ENCODE measurements at places on chromosomes 7 and 10.

DNA sequence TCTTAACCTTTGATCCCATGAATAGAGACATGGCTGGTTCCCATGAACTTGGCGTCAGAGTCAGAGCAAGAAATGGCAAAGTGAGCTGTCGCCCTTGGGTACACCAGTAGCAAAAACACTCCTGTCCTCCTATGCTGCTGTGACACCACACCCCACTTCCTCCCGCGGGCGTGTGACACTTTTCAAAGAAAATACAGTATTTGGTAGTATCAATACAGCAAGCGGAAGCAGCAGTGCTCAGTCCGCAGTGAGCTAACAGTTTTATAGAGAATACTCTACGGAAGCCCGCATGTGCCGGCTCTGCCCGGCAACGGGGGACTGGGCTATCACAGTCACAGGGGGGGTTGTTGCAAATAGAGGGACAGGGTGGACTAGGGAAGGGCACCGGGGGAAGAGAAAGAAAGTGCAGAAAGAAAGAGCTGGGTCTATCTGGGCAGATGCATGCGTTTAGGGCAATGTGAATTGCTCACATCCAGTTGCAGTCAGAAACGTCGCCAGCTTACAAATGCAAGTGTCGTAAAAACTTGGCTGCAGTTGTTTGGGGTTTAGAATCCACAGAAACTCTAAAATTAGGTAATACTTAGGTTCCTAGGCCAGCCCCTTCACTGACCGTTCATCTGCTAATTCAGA is 49.8 kb downstream of the PRKCQ start:
- peak; percentile 88 for DNase-seq

DNA sequence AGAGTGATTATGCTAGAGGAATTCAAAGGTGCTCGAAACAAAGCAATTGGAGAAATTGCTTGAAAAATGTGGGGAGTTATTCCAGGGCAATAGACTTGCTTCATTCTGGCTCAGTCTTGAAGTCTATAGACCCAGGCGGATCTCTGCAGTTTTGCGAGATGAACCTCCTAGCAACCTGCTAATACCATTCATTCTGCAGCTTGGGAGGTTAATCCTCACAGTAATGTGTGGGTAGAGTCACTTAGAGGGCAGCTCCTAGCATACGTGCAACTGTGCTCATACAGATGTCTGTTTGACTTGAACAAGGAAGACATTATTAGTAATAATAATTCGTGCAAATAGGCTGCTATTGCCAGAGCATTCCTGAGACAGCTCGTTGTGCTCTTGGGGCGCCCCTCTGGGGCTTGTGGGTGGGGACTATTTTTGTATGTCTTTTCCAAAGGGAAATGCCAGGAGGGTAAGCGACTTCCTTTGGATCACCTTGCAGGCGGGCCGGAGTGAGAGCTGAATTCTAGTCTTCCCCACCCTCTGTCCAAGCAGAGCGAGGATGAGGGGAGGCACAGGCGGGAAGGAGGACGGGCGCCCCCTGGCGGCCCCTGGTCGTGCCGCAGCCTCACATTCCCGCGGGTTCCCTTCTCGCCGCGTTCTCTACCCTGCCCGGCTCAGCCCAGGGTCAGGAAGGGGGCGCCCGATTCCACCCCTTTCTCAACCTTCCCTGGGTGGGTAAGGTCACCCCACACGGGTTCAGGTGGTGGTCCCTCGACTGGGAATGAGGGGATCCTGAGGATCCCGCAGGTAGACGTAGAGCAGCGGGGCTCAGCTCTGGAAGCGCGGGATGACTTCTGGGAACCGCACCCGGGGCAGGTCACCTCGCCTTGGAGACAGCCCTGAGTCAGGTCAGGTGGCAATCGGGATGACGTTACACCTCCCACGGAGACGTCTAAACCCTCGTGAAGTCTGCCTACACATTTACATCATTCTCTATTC is 241.5 kb downstream of the PHTF2 start:
- DNase-seq, result peak; percentile 72

DNA sequence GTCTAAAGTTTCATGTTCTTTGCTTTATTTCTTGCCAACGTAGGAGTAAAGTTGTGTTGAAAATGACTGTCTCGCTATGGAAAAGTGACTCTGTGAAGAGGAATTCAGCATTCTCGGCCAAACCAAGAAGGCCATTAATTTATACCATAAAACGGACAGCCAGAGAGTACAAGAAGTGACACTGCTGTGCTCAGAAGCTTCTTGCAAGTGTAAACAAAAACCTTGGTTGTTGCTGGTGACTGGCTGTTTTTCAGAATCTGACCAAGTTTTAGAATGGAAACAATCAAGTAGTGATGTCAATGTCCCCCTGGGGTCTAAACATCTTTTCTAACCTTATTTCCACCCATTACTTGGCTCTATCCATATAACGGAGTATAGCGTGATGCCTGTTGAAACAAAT is 201.9 kb downstream of the INHBA start:
- DNase-seq, result no peak

DNA sequence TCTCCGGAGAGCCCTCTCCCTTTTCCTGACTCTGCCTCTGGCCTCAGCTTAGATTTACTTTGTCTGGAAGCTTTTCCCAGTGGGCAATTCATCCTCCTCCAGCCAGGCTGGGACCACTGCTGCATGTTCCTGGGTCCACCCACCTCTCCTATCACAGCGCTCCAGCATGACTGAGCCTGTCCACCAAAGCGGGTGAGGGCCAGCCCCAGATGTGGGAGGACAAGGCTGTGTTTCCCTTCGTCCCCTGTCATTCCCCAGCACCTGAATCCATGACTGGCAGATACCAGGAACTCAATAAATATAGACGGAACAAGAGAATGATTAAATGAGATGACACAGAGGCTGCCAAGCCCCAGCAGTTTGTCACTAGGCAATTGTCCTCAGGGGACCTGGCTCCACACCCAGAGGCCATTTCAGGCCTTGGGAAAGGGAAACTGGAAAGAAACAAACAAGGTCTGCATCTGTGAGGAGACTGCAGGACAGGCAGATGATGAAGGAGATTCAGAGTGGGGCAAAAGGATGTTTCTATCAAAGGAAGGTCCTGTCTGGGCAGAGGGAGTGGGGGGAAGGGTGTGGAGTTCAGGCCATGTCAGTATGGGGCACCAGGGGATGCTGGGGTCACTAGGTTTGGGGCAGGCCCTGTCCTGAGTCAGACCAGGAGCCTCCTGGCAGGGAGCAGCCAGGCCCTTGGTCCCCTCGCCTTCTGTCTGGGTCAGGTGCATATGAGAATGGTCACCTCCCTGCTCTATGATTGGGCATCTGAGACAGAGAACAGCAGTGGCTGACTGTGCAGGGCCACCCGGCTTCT is 576.4 kb downstream of the GRID1 start:
- no peak for DNase-seq

GRCh38 chr10:49071160-49071761 is 44.1 kb downstream of the VSTM4 start:
- no peak for DNase-seq

DNA sequence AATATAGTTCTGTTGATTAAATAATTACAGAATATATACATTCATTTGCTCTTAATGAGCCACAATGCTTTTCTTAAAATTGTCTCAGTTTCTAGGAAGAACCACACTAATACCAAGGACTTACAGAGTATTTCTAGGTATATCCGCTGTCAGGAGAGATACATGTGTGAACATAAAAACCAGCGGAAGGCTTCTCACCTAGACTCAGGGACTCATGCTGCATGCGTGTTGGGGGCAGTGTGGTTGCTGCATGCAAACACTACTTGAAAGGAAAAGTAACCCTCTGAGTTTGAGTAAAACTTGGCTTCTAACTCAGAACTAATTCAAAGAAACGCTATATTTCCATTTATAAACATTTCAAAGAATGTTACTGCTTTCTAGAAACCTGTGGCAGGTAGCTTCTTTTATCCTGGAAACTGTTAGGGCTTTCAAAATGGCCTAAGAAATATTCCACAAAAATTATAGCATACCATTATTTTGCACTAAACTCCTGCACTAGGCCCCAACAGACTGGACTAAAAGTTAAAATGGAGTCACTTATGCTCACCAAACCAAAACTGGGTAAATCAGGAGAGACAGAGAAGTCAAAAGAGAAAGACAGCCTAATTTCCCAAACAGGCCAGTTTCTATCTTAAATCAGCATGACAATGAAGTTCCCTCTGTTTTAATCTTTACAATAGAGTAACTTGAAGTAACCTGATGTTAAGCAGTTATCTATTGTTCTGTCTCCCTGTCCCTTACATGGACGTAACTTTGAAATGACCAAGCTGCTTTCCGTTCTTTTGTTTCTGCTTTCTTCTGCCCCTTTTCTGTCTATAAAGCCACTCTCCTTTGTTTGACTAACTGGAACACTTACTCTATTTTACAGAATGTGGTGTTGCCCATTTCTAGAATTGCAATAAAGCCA is 95.2 kb upstream of the FAM133B start:
- peak; percentile 81 for DNase-seq

GRCh38 chr7:157477550-157478212 is 140.9 kb downstream of the DNAJB6 start:
- peak; percentile 51 for DNase-seq

DNA sequence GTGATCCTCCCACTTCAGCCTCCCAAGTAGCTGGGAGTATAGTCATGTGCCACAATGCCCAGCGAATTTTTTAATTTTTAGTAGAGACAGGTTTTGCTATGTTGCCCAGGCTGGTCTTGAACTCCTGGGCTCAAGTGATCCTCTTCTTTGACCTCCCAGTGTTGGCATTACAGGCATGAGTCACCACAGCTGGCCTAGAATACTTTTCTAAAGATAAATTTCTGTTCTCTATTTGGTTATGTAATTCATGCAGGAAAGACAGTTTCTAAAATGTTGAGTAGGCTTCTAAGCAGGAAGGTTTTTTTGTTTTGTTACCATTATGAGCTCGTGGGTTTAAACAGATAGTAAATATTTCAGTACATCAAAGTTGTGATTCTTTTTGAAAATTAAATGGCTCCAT is 5.0 kb downstream of the RBAK start:
- no peak for DNase-seq

GRCh38 chr7:130216750-130217149 is 9.1 kb downstream of the SSMEM1 start:
- no peak for DNase-seq

DNA sequence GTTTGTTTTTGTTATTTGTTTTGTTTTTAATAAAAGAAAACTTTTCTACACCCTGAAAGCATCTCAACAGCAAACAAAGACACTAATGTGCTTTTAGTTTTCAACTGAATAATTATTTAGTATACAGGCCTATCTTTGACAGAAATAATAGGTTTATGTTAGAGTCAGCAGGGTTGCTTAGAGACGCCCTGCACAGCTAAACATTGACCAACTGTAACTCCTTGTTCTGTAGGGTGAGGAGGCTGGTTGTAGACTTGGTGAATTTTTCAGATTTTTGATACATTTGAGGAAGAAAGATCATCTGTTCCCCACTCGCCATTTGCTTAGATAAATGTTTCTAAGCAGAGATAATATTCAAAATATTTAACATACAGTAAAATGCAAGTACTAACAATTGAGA is 103.1 kb downstream of the CALCR start:
- no peak for DNase-seq

GRCh38 chr10:89185658-89186057 is 21.5 kb downstream of the CH25H start:
- DNase-seq, result no peak

GRCh38 chr7:131603932-131604331 is 47.5 kb upstream of the PODXL start:
- no peak for DNase-seq

DNA sequence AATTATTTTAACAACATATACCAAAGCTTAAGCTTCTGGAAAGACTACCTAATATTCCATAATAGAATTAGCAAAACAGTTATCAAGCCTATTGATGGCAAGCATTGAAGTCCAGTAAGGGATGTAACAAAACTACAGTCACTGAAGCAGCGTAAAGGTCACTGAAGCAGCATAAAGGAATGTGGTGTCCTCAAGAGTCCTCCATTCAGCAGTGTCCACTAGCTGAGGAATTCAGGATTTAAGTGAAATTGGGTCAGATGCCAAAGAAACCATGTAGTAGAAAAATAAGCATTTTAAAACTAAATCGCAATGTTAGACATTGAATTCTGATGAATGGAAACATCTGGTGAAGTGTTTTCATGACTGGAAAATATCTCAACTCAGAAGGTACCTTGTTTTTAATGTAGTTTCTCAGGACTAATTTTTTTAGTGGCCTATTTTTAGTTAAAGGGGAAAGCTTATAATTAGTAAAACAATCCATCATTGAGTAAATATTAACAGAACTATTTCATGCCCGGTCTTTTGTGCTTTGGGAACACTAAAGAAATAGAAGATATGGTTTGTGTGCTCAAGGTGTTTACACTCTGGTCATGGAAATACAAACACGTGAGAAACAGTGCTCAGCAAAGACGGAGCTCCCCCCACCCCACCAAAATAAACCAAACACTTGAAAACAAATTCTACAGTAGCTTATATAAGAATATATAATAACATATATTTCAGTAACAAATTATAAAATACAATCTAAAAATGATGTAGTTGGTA is 121.4 kb downstream of the CDK14 start:
- no peak for DNase-seq

DNA sequence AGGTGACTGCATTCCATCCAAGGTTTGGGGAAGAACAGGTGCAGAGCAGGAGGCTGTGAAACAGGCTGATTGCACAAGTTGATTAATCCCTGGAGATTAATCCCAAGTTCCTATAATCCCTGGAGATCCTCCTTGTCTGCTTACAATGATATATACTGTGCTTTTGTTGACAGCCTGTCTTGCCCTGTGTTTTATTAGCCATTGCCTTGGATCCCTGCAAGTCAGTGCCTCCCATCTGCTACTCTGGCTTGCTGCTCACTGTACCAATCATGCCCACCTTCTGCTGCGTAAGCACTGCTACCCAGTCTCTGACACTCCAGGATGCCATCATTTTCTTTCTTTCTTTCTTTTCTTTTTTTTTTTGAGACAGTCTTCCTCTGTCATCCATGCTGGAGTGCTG is 65.4 kb downstream of the ANKRD61 start:
- DNase-seq, result no peak

- DNase-seq, result no peak
Observed at GRCh38 chr7:95027234-95027872, 120.0 kb downstream of the PPP1R9A start.

DNA sequence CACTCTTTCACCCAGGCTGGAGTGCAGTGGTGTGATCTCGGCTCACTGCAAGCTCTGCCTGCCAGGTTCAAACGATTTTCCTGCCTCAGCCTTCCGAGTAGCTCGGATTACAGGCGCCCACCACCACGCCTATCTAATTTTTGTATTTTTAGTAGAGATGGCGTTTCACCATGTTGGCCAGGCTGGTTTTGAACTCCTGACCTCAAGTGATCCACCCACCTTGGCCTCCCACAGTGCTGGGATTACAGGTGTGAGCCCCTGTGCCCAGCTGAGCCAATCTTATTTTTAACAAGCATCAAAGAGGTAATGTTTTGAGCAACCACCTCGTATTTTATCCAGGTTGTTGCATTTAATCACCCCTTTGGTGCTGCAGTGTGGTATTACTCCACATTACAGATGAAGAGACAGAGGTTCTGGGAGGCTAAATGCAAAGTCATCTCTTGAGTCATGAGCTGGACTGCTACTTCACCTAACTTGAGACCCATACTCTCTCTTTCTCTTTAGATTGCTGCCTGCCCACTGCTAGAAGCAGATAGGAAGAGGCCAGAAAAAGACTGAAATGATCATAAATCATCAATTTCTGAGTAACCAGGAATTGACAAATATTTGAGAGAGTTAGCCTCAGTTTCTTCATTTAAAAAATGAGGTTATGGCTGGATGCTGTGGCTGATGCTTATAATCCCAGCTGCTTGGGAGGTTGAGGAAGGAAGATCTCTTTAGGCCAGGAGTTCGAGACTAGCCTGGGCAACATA is 116.2 kb downstream of the CAMK1D start:
- DNase-seq, result peak; percentile 11

GRCh38 chr10:130003787-130004613 is 39.9 kb upstream of the EBF3 start:
- no peak for DNase-seq

All from activated CD4-positive, alpha-beta T cell treated with anti-CD3 and anti-CD28 coated beads for 36 hours (primary cell).